Cardiac atrium fibroblast (primary cell): ENCODE measurements at places on chromosomes 3 and 15. TPM values are rescaled to one million over a fixed set of nuclear protein-coding genes. Genes with fewer than 3 reads are reported as not detected.

ERC2 gene
- total RNA-seq = not detected in 2 replicates

ACTC1 gene
- not detected in 2 replicates for total RNA-seq

MYRIP gene
- 0.54 and 0.65 TPM in 2 replicates for total RNA-seq

IL12A gene
- 0.16 and 2.9 TPM in 2 replicates for total RNA-seq

LINGO1 gene
- total RNA-seq = 0.32 and 2.7 TPM in 2 replicates

PDCD7 gene
- 12.1 and 16.5 TPM in 2 replicates for total RNA-seq

ACKR2 gene
- not detected in 2 replicates for total RNA-seq

FBXL2 gene
- total RNA-seq = 8.3 and 11.2 TPM in 2 replicates

ANKDD1A gene
- total RNA-seq = 2.3 and 5.4 TPM in 2 replicates

ASB14 gene
- total RNA-seq = not detected in 2 replicates

THBS1 gene
- 2,581 and 3,340 TPM in 2 replicates for total RNA-seq

ZNF860 gene
- 0.32 and 0.36 TPM in 2 replicates for total RNA-seq

GALNT15 gene
- total RNA-seq = 12.3 and 13.4 TPM in 2 replicates

CTXN2 gene
- not detected in 2 replicates for total RNA-seq

ADCY5 gene
- total RNA-seq = 0.18 and 0.65 TPM in 2 replicates

RNU5B-1 gene
- total RNA-seq = not detected in 2 replicates

CLRN1 gene
- not detected in 2 replicates for total RNA-seq

CLDN18 gene
- total RNA-seq = not detected in 2 replicates

SUCNR1 gene
- under 0.01 TPM in 1 of 2 replicates, not detected in the other for total RNA-seq

PCSK6 gene
- 5.6 and 12.6 TPM in 2 replicates for total RNA-seq

LSMEM2 gene
- not detected in 2 replicates for total RNA-seq

ANKRD34C gene
- total RNA-seq = not detected in 2 replicates

DOCK3 gene
- under 0.01 and 0.16 TPM in 2 replicates for total RNA-seq

GPR156 gene
- 0.49 and 3.4 TPM in 2 replicates for total RNA-seq

PCLAF gene
- total RNA-seq = 16.2 and 17.1 TPM in 2 replicates

WDR48 gene
- 13.7 and 14.7 TPM in 2 replicates for total RNA-seq

MAGEF1 gene
- 14.4 and 14.9 TPM in 2 replicates for total RNA-seq

CHCHD4 gene
- 11.2 and 16.5 TPM in 2 replicates for total RNA-seq

CADPS gene
- total RNA-seq = not detected in 2 replicates

SLC51B gene
- total RNA-seq = not detected in 2 replicates

TPRA1 gene
- 51.2 and 63.5 TPM in 2 replicates for total RNA-seq

VGLL3 gene
- total RNA-seq = 74.9 and 76.0 TPM in 2 replicates

ACAN gene
- 0.16 and 0.36 TPM in 2 replicates for total RNA-seq

LIPC gene
- total RNA-seq = 0.16 and 0.90 TPM in 2 replicates

TTLL13 gene
- total RNA-seq = not detected in 2 replicates

EIF2A gene
- total RNA-seq = 113 and 147 TPM in 2 replicates

GPR15 gene
- total RNA-seq = not detected in 2 replicates

ALS2CL gene
- total RNA-seq = 0.32 and 1.4 TPM in 2 replicates
